Ammon's horn (tissue), 1 donor: ENCODE measurements at places on chromosomes 1 and 21.

DNA sequence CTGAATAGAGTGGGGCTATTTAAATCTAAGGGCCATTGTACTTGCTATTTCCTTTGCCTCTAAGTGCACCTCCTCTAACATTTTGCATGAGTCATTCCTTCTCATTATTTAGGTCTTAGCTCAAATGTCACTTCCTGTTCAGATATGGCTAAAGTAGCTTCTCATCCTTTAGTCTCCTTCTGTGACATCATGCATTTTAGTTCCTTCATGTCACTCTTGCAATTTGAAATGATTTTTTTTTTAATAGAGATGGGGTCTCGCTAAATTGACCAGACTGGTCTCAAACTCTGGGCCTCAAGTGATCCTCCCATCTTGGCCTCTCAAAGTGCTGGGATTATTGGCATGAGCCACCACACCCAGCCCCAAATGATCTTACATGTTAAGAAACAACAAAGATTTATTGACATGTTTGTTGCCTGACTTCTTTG, 6.6 kb downstream of the TBX19 start:
- no peak for DNase-seq

DNA sequence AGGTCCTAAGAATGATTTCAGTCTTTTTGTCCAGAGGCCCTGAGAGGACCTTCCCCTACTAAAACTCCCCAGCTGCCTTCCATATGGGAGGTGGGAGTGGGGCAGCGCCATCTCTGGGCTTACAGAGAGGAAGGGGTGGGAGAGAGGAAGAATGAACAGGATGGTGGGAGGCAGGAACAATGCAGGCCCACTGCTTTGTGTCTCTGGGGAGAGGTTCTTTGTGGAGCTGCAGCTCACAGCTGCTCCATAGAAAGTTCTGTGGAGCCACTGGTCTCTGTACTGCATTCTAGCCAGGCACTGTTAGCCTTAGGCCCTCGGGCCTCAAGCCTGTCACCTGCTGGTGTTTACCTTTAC, 43.6 kb upstream of the A3GALT2 start:
- DNase-seq = peak; percentile 58

- DNase-seq = no peak
Observed at GRCh38 chr1:66777831-66778230, 23.2 kb downstream of the INSL5 start.

- DNase-seq = no peak
Observed at GRCh38 chr1:221635305-221635704, 106.6 kb downstream of the DUSP10 start.

DNA sequence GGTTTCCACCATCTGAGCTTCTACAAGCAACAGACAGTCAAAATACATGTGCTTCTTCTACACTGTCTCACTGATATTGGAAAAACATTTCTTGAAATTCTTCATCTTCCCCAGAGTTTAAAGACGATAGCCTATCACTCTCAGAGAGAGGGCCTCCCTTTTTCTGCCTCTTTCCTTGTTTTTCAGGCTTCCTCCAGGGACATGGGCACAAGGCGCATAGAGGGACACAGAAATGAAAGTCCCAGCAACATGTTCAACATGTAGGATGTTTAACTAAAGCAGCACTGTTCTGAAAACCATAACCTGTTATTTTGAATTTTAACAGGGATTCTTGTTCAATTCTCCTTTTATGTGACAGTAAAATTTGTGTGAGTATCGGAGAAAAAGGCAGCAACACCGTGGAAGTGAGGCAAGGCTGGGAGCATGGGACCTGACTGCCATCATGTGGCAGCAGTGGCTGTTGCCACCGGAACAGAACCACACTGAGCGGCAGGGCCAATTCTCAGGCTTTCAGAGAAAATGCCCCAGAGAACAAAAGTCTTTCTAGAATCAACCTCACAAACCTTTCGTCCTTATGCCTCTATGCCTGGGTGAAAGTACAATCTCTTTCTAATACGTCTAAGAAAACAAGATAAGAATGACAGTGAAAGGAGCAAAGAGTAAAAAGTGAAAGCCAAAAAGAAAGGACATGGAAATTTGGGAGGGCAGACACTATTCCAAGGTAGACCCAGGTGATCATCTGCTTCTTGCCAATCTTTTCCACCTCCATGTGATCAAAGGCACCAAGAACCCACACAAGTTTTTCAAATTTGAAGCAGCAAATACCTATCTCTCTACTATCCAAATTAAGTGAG, 54.5 kb downstream of the PCNX2 start:
- peak; percentile 87 for DNase-seq

DNA sequence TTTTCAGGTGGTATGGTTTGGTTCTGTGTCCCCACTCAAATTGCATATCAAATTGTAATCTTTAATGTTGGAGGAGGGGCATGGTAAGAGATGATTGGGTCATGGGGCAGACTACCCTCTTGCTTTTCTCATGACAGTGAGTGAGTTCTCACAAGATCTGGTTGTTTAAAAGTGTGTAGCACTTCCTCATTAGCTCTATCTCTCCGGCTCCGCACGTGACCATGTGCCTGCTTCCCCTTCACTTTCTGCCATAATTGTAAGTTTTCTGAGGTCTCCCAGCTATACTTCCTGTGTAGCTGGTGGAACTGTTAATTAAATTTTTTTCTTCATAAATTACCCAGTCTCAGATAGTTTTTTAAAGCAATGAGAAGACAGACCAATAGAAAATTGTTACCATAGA, 843.2 kb downstream of the AMY1C start:
- DNase-seq = no peak

DNA sequence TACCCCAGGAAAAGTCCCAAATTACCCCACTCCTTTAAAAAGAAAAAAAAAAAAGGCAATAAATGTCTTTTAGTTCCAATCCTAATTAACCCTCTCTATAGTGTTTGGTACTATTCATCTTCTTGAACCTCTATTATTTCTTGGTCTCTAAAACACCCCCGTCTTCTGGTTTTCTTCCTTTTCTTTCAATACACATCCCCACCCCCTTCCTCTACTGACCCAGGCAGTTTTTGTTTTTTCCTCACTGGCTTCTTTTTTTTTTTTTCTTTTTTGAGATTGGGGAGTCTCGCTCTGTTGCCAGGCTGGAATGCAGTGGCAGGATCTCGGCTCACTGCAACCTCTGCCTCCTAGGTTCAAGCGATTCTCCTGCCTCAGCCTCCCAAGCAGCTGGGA, 26.1 kb downstream of the EGLN1 start:
- DNase-seq = no peak

DNA sequence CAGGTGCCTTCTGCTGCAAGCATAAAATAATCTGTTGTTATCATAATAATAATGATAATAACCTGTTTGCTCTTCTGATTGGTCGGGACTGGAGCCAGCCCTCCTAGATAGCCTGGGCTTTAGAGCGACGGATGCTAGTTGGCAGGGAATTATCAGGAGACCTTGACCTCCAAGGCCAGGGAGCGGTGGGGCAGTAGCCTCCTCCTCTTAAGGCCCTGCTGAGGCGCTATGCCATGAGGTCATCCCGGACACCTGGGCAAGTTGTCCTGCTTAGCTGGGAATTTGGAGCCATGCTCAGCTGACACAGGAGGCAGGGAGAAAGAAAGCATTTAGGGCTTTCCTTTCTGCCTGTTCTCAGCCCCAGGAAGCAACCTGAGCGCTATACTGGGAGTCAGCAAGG, 15.6 kb downstream of the C1orf115 start:
- no peak for DNase-seq

GRCh38 chr1:116309090-116309870, 63.8 kb upstream of the ATP1A1 start:
- DNase-seq = no peak

- DNase-seq = no peak
Observed at GRCh38 chr1:223271085-223271781, 92.7 kb downstream of the SUSD4 start.

DNA sequence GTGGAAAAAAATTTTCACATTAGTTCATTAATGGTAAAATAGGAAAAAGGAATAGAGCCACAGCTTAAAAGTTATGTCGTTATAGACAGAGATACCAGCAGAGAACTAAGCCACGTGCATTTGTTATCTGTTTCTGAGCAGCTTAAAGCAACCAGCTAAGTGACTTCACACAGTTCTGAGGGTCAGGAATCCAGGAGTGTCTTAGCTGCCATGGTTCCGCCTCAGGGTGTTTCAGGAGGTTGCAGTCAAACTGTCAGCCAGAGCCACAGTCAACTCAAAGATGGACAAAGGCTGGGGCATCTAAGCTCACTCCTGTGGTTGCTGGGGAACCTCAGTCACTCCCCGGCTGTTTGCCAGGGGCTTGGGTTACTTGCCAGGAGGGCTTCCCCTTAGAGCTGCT, 515.8 kb downstream of the SMYD3 start:
- no peak for DNase-seq

- no peak for DNase-seq
Observed at GRCh38 chr21:43624339-43624738, 34.9 kb downstream of the HSF2BP start.

DNA sequence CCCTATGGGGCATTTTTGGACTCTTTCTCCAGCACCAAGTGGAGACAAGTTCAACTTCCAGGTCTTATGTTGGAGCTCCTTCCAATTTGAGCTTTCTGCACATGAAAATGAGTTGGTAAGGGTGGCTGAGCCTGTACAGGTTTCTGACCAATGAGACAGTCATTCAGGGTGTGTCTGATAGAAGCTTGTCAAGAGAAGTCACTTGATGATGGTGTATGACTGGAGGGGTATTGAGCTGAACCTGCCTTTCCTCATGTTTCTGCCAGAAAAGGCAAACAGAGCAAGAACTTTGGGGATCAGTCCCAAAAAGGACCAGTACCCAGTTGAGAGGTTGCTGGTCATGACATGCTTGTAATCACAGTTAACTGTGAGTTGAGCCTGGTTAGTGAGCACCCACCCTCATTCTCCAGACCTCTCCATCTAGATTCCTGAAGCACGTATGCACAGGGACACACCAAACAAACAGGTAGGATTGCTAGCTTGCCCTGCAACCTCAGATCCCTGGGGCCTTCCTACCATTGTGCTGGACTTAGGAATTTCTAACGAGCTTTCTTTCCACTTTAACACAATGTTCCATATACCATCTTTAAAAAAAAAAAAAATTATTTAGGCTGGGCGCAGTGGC, 26.6 kb downstream of the FAM89A start:
- no peak for DNase-seq

GRCh38 chr1:198622001-198622400, 16.8 kb upstream of the PTPRC start:
- no peak for DNase-seq

GRCh38 chr1:151156515-151156819, at the start of gene TNFAIP8L2:
TSS of gene TNFAIP8L2 (plus strand) at chr1:151156649. CDS start at chr1:151158698, 2,049 bp downstream.
- DNase-seq = peak; percentile 61

DNA sequence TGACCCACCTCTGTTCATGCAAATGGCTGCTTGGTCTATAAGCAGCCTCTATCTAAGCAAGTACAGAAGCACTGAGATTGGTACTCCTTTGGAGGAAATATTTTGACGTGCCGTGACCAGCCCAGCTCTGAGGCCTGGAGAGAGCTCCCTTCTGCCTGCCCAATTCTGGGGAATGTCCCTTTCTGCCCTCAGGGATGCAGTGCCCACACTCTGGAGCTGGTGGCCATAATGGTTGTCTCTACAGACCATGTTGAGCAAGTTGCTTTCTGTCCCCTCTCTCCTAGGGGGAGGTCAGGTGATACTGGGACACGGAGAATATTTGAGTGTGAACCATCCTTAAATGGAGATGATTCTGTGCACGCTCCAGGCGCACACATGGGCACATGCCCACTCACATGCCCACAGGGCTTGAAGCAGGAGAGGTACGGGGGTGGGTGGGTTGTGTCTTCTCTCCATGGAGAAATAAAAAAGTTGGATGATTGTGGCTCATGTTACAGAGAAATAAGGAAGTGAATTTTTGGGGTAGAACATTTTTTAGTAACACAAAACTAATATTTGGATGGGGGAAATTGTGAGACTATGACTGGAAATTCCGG, 13.9 kb upstream of the ALPL start:
- DNase-seq = no peak

DNA sequence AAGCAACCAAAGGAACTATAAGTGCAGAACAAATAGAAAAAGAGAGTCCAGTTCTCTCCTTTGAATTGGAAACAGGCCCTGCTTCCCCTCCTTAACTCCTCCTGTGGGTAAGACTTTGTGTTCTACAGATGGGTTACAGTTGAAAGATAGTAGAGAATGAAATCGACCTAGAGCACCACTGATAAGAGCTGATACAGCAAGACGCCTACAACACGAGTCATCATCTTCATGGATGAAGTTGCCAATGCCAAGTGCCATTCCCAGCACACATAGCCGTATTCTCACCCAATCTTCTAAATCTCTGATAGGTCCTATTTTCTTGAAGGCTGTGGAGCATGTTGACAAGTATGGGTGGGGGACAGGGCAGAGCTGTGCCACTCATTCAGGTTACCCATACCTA, 99.8 kb upstream of the CAMK1G start:
- no peak for DNase-seq

GRCh38 chr1:31708324-31708723, 4.5 kb upstream of the COL16A1 start:
- DNase-seq = no peak

GRCh38 chr1:205275133-205275532, 46.4 kb downstream of the NUAK2 start:
- DNase-seq = no peak

GRCh38 chr1:118340928-118341910, 156.2 kb upstream of the SPAG17 start:
- DNase-seq = no peak

- no peak for DNase-seq
Observed at GRCh38 chr1:157312082-157312812, 174.1 kb upstream of the ETV3 start.

DNA sequence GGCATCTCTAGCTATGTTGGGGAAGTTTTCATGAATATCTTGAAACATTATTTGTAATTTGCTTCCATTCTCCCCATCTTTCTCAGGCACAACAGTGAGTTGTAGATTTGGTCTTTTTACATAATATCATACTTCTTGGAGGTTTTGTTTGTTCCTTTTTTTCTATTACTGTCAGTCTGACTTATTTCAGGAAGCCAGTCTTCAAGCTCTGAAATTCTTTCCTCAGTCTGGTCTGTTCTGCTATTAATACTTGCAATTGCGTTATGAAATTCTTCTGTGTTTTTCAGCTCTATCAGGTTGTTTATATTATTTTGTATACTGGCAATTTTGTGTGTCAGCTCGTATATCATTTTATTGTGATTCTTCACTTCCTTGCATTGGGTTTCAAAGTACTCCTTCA, 424.6 kb upstream of the PTBP2 start:
- DNase-seq = no peak

DNA sequence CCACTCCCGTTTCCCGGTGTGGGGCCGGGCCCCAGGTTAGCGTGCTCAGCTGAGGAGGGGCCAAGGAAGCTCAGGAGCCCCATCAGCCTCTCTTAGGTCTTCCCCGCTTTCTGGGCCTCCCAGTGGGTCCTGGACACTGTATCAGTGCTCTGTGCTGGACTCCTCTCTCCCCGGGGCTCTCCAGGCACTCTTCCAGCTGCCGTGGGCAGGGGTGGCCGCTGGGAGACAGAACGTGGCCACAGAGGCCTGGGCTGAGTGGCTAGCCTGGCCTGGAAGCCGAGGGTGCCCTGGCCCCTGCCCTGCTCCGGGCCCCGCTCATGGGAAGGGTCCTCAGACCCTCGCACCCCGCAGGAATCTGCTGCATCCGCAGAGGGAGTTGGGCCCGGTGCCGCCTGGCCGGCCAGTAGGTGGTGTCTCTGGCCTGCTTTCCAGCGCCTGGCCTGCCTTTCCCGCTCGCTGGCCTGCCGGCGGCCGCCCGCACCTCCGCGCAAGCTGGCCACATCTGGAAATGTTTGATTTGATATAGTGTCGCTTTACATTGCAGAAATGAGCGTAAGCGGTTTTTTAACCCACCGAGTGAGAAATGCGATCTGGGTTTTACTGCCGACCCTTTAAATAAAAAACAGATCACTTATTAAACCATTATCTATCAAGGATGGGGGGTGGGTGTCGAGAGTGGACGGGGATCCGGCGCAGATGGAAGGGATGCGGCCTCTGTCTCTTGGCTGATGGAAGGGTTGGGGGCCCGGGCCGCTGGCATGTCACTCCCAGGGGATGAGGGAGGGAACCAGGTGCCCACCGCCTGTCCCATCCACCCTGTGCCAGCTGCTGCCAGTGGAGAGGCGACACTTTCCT, 74.4 kb upstream of the TTC34 start:
- DNase-seq = peak; percentile 39
